ENCODE measurements at places on chromosomes 4 and X.
A peak's percentile ranks its signal among the peaks of the same experiment; 100 is the strongest.

GRCh38 chrX:152943826-152944225, 46.0 kb downstream of the ZNF185 start:
- DNase-seq, result no peak

- no peak for DNase-seq
Observed at GRCh38 chrX:16014171-16014570, 109.2 kb upstream of the GRPR start.

GRCh38 chrX:103100484-103100883, 7.5 kb upstream of the NXF3 start:
- DNase-seq, result no peak

- DNase-seq, result peak; percentile 57
Observed at GRCh38 chrX:134294548-134294947, 57.6 kb downstream of the CCDC160 start.

DNA sequence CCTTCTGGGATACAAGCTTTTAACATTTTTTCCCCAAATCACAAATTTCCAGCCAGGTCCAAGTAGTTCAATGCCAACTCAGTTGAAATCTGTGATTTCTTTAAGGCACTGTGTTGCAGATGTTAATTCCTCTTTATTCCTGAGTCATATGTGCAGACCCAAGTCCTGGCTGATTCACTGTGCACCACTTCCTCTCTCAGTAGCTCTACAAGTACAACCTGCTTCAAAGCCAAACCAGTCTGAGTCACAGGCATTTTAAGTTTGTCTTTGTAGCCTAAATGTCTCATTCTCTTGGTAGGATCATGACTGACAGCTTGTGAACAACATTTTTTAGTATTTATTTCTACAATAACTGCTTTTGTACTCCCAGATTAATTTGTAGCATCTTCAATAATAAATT, 165.6 kb upstream of the S100G start:
- DNase-seq, result peak; percentile 69

DNA sequence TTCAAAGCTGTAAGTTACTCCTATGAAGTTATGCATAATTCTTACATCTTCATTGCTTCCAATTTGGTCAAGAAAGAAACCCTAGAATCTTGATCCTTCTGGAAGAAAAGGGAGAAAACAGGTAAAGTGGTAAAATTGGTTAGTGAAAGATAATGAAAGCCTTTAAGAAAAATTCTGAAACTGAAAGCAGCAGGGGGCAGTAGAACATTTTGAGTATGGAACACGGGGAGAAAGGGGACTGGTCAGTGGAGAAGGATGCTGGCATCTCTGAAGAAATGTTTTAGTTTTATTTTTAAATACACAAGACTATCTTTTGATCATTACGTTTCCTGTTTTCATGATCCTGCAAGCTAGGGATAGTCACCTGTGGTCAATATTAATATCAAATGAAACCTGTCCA, 54.3 kb downstream of the SLIT2 start:
- peak; percentile 38 for DNase-seq

- DNase-seq, result no peak
Observed at GRCh38 chrX:55206162-55206941, 13.8 kb upstream of the PAGE5 start.

DNA sequence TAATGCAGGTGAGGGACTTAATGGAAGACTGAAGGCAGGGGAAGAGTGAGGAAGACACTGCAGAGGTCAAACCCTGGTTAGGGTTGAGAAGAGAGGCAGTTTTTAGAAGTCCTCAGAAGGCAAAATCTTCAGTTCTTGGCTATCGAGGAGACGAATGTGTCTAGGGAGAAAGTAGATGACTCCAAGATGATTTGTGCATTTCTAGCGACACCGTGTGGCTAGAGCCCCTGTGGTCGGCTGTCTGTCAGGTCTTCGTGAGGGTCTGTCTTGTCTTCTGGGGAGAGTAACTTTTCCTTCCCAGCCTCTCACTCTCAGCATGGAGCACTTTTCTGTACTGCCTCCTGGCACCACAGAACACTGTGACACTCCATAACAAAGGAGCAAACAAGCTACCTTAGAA, 458.1 kb downstream of the STIM2 start:
- peak; percentile 54 for DNase-seq

DNA sequence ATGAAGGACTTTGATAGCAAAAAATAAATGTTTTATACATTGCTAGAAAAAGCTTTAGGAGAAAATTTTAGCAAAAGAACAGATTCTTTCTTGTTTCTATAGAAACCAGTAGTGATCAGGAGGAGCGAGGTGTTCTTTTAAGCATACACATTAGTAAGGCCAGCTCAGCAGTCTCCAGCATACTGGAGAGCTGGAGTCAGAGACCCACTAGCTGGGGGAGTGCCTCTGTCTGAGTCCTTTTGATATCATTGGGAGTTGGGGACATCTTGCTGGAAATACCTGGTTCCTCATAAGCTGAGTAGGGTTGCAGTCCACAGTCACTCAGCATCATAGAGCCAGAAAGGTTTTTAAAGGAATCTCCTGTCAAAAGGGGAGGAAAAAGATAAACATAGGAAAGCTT, 67.4 kb downstream of the AFF2 start:
- no peak for DNase-seq

DNA sequence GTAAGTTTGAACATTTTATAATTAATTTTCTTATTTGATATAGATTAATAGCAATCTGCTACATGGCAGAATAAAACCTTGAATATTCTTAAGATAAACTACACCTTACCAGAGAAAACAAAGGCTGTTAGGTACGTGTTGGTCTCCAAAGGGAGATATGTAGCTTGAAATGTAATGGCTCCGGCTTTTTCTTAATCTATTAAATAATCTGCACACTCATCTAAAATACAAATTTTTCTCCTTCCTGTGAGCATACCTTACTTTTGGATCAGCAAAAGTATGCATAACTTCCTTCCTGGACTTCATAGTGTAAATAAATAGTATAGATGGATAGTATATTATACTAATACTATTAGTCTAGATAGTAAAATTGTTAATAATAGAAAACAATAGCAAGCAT, 141.3 kb downstream of the JADE1 start:
- DNase-seq, result no peak

GRCh38 chr4:129043523-129043922, 49.8 kb downstream of the SCLT1 start:
- no peak for DNase-seq

- peak; percentile 35 for DNase-seq
Observed at GRCh38 chr4:26330186-26330787, 9.5 kb downstream of the RBPJ start.

GRCh38 chr4:110020139-110020538, 107.5 kb downstream of the EGF start:
- no peak for DNase-seq

- no peak for DNase-seq
Observed at GRCh38 chr4:43047058-43047457, 154.5 kb downstream of the GRXCR1 start.

DNA sequence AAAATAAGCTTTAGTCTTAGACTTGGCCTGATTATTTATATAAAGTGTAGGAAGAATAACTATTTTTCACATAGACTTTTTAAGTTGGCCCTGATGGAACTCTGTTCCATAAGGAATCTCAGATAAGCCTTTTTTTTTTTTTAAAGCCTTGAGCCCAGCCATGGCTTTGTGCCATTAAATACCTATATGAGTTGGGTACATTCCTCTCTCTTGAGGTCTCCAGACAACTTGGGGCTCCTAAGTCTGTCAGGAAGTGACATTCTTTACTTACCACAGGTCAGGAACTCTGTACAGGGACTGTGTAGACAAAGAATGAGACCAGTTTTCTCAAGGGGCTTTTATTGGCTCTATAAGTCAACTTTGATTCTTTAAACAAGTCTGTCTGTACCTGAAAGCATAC, 27.1 kb upstream of the IGFBP7 start:
- DNase-seq, result no peak

GRCh38 chrX:69234624-69235023, 69.4 kb upstream of the PJA1 start:
- DNase-seq, result no peak

DNA sequence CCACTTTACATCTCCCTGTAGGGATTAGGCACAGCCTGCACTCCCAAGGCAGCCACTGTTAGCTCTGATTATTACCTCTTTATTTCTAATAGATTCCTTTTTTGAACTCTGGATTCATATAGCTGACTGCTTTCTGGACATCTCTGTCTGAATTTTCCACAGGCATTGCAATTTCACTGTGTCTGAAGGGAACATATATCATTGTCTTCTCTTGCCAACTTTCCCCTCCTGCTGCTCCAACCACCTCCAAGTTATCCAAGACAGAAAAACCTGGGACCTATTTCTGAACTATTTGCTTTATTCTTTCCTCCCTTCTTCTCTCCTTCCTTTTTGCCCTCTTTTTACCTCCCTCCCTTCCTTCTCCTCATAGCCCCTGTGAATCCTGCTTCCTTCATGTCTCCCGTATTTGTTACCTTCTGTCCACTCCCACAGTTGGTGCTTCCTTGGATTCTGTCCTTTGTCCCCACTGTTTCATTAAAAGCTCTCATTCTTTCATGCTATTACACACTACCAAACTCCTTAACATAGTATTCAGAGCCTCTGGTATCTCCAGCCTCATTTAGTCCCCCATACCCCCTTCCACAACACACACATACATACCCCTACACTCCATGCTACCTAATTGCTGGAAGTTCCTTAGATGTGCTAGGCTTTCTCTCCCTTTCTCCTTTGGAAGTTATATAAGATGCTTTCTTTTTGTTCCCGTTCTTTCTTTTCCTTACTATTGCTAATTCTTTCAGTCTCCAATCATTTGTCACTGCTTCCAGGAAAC, 34.7 kb downstream of the FGF2 start:
- DNase-seq, result no peak

GRCh38 chr4:148359769-148360168, 82.4 kb downstream of the NR3C2 start:
- DNase-seq, result no peak

GRCh38 chrX:124931241-124931640, 388.4 kb upstream of the TEX13C start:
- no peak for DNase-seq

- no peak for DNase-seq
Observed at GRCh38 chrX:4935401-4935800, 1222.0 kb upstream of the PRKX start.

- DNase-seq, result no peak
Observed at GRCh38 chrX:19750783-19751467, 136.5 kb downstream of the SH3KBP1 start.

DNA sequence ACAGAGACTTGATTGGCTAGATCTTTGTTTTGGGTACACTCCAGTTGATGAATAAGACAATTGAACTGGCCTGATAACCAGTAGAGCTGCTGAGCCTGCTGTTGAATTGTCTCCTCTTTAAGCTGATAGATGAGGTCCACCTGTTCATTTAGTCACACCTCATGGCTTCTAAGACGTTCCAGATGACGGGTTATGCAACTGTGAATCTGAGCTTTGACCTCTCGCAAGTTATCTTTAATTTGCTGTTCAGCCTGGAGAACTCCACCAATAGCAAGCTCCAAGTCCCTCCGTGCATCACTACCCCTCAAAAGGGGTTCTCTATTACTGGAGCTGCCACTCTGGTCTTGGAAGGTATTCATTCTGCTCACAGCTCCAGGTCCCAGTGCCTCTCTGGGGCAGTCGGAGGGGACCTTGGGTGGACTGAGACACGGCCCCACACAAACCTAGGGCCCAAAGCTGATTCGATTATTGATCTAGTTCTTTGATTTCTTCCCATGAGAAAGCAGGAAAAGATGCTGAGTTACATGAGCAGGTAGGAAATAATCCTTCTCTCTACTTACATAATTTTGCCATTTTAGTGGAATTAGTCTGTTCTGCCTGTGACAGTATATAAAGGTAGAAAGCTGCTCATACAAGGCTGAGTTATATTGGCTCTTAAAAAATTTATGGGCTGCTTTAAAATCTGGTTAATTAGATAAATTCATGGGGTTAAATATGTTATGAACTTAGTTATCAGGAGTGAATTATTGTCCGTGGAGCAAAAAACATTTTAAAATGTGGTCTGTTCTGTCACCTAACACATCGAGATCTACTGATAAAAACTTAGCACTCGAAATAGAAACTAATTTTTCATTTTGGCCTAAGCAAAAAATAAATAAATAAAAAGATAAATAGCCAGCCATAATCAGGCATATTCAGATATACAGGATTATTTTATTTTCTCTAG, 6.8 kb downstream of the MMAA start:
- no peak for DNase-seq

- DNase-seq, result peak; percentile 95
Observed at GRCh38 chr4:24664956-24665355, 80.6 kb upstream of the DHX15 start.

DNA sequence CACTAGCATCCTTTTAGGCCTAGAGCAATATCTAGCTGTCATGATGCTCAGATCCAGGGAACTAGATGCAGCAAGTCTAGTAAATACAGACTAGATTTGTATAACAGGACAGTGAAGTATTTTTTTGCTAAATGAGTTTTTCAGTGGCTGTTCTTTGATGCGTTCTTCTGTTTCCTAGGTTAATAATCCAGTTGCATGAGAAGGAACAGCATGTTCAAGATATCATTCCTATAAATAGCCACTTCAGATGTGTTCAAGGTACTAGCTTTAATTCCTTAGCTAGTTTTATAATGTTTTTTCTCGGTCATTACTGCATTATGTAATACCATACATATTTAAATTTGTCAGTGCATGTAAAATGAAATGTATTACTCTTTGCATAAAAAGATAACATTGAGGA, 4.7 kb downstream of the OCRL start:
- no peak for DNase-seq

GRCh38 chrX:112677167-112677566, 2.6 kb downstream of the LHFPL1 start:
- DNase-seq, result no peak

GRCh38 chr4:38324861-38325628, 339.0 kb upstream of the KLF3 start:
- no peak for DNase-seq

DNA sequence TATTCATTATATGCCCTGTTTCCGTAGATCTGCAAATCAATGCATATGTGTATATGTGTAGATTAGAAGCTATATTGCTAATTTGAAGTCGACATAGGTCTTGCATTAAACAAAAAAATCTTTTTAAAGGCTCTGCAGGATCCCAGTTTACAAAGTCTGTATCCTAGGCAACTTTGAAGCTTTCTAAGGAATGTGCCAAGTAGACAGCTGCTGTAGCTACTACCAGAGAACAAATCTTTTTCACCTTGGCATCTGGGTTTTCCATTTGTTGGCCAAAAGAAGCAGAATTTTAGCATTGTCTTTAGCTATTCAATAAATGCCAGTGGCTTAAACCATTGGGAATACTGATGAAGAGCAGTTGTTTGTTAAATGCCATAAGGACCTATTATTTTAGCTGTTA, 88.0 kb downstream of the NAA11 start:
- no peak for DNase-seq

DNA sequence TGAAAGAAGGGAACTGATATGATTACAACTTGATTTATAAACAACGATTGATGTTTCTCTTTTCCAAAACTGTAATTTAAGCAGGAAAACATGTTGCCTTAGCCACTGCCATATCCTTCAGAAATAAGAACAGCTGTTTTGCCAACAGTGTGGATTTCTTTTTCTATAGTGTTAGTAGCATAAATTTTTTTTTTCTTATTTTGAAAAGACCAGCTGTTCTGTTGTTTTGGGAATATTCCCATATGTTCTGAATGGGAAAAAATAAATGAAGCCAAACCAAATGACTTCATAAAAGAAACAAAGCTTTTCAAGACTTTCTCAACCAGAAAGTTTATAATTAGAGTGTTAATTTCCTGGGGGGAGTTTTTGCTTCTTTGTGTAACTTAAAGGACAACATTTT, 83.9 kb upstream of the ARHGAP24 start:
- peak; percentile 13 for DNase-seq

GRCh38 chr4:155973639-155974475, 20.2 kb upstream of the CTSO start:
- peak; percentile 23 for DNase-seq
